ENCODE measurements at places on chromosomes 13 and 19. TPM values are rescaled to one million over a fixed set of nuclear protein-coding genes. Genes with fewer than 3 reads are reported as not detected.

The FGF14 gene
- total RNA-seq, result 0.33 TPM

The PCDH20 gene
- not detected for total RNA-seq

The ATXN8OS gene
- not detected for total RNA-seq

The SYNE4 gene
- not detected for total RNA-seq

The INSL3 gene
- total RNA-seq, result not detected

The PIAS4 gene
- total RNA-seq, result 10.7 TPM

The ZNF99 gene
- total RNA-seq, result not detected

The S1PR2 gene
- total RNA-seq, result 12.2 TPM

The SCN1B gene
- 4.1 TPM for total RNA-seq

The CEACAM4 gene
- total RNA-seq, result not detected

The SLITRK1 gene
- total RNA-seq, result not detected

The NLRP9 gene
- not detected for total RNA-seq

Data from uterine smooth muscle cell (primary cell).